ENCODE measurements at places on chromosomes 1 and 21. TPM values are rescaled to one million over a fixed set of nuclear protein-coding genes. Genes with fewer than 3 reads are reported as not detected.

- DNase-seq: no peak
Measured at GRCh38 chr1:206686478-206687249, 2.0 kb downstream of the MAPKAPK2 start.

DNA sequence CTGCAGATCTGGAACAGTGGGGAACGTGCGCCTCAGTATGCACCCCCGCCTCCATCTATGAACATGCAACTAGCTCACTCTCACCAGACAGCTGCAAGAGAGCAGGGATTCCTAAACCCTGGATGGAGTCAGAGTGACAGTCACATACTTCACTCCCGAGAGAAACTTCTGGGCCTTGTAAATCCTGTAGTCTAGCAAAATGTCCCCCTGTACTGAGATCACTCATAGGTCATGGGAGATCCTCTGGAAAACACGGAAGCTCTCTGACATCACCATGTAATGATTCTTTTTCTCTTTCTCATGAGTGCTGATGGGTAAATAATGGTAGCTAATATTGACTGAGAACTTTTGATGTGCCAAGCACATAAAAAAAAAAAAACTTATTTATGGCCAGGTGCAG, 23.4 kb upstream of the TARDBP start:
- DNase-seq: no peak

DNA sequence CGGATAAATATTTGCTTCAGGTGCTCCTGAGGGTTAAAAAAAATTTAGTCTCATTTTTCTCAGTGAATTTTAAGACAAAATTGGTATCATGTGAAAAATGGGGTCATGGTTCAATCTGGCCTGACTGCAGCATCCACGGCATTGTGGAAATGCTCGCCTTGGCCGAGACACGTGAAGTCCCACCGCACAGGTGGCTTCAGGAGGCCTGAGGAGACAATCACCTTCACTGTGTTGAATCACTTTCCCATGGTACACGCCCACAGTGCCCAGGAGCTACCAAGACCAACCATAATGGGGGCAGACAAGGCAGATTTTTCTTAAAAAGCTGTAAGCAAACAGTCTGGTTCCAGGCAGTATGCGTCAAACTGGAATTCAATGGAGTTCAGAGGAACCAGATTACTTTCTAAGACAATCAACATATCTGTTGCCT, 11.0 kb upstream of the CPLANE2 start:
- no peak for DNase-seq

GRCh38 chr1:173171152-173171551, 36.0 kb downstream of the TNFSF4 start:
- no peak for DNase-seq

DNA sequence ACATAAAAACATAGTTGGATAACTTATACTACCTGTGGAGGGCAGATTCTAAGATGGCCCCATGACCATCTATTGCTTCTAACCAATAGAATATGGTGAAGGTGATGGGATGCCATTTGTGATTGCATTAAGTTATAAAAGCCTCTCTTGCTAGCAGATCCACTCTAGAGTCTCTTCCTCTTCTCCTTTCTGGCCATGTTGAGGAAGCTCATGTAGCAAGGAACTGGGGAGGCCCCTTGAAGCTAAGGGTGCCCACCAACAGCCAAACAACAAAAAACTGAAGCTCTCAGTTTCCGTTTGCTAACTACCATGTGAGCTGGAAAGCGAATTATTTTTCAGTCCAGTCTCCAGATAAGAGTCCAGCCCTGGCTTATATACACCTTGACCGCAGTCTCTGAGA, 16.0 kb upstream of the AGO1 start:
- no peak for DNase-seq

DNA sequence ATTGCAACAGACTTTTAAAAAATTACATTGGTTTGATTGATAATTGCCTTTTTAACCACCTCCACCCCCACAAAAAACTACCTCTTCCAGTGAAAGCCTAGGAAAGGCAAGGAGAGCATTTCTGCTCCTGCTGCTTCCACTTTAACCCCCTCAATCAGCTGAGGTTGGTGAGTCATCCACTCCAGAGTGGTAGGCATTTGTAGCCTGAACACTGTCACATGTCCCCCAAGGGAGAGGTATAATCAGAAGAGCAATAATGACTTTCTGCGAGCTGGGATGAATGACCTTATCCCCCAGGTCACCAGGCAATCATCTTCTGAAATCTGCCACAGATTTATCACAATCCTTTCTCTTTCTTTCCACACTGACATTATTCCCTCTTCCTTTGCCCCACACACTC, 126.6 kb upstream of the CAMK1G start:
- no peak for DNase-seq

The RNU1-4 gene
- total RNA-seq: under 0.01 TPM

GRCh38 chr1:31577515-31578192, 1.3 kb downstream of the TINAGL1 start:
- no peak for DNase-seq

Measured in tongue (tissue), 3 donors.